ENCODE measurements at places on chromosomes 6 and 20.

- no peak for DNase-seq
Observed at GRCh38 chr6:132188556-132189264, 212.6 kb downstream of the MOXD1 start.

DNA sequence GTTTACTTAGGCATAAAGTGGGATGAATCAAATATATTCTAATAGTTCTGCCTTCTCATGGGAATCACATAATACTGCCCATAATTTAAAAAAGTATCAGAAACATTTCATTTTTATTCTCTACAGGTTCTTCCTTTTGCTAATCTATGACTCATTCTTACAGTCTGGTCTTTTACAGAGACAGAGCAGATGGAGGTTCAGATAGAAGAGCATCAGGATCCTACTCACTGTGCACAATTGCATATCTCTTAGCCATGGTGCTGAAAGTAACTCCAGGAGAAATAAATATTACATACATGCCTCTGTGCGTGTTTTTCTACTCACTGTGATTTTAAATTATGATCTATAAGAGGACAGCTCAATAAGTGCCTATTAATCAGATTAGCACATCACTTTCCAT is 16.3 kb upstream of the OR2B6 start:
- DNase-seq, result no peak

DNA sequence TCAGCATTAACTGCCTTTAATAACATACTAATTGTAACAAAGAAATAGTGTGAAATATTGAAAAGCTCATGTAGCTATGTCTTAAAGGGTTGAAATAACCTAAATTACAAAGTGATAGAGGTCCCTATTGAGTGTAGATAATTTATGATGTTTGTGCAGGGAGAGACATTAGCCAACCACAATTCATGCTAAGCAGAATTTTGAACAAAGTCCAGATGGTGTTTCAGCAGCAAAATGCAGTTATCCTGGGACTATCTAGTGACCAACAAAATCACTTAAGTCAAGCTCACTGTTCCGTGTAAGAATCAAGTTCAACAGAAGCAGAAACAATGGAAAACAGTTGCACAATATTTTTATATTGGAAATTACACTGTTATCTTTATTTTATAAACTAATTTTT is 218.5 kb downstream of the SIM1 start:
- DNase-seq, result no peak

DNA sequence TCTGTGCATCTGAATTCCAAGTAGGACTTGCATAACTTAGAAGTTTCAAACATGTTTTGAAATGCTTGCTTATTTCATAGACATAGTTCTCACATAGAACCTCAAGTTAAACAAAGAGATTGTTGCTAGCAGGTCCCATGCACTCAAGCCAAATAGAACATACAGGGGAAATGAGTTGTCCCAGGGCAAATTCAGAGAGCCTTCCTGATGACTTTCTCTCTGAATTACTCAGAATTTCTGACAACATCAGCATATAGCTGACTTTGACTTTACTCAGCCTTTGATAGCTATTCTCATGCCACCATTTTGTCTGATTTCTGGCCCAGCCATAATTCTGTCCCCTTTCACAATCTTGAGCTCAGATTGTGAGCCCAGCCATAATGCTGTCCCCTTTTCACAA is 333.2 kb upstream of the PLCB4 start:
- DNase-seq, result no peak

DNA sequence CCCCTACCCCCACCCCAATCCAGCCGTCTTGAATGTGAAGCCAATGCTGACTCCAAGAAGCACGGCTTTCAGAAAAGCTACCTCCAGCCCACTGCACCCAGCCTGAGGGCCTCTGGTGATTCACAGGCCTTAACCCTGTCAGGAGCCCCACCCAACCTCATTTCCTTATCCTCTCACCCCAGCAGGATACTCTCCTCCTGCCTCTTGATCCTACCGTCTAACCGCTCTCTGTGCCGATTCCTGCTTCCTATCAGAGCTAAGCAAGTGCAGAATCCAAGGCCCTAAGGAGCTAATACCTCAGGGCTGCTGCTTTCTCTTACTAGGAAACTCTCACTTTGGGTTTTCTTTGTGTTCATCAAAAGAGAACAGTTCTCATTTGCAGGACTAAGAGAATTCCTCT is 47.2 kb downstream of the TRERF1 start:
- DNase-seq, result peak; percentile 20

DNA sequence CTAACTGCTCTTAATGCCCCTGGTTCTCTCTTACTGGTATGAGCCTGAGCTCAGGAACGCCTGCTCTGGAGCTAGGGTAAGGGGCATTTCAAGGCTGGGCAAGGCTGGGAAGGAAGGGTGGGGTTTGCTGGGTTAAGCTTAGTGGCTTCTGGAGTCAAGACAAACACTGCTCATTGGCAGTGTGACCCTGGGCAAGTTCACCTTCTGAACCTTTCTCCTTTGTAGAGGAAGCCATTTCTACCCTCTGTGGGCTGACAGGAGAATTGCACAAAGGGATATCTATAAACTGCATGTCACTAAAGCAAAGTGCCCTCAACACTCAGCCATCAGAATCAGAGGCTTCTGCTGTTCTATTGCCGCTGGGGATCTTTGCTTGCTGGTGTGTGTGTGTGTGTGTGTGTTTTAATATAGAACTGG is 20.3 kb upstream of the LRRN4 start:
- DNase-seq, result no peak

DNA sequence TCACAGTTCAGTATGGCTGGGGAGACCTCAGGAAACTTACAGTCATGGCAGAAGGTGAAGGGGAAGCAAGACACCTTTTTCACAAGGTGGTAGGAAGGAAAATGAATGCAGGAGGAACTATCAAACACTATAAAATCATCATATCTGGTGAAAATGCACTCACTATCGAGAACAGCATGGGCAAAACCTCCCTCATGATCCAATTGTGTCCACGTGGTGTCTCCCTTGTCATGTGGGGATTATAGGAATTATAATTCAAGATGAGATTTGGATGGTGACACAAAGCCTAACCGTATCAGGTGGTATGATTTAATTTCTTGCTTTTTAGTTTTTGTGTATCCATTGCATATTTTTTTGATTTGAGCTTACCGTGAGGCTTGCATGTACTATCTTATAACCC is 133.2 kb upstream of the SYNCRIP start:
- DNase-seq, result no peak

DNA sequence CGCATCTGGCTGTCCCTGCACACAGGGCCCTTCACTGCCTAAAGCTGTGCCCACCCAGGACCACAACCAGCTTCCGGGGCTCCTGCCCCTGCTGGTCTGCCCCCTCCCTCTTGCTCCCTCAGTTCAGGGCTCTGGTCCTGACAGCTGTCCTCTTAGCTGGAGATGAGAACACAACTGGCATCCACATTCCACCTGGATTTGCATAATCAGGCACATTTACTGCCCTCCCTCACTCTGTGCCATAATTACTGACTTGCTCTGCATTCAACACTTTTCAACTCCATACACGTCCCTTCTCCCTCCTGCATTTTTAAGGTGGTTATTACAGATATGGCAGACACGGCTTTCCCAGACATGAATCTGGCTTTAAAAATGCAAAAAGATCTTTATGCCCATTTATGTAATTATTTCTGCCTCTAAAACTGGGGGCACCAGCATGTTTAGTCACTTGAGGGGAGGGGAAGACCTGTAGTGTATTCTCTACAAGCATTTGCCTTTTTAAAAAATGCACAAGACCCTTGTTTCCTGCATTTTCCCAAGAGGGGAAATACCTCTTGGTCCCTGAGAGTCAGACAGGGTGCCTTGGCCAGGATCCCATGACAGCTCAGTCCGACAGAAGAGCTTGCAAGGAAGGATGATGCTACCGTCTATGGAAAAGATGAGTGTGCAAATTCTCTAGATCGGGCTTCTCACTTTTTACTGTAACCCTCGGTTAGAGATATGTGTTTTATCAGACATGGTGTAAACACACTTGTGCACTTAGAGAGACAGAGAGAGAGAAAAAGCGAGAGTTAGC is 401.8 kb downstream of the PREX1 start:
- no peak for DNase-seq

DNA sequence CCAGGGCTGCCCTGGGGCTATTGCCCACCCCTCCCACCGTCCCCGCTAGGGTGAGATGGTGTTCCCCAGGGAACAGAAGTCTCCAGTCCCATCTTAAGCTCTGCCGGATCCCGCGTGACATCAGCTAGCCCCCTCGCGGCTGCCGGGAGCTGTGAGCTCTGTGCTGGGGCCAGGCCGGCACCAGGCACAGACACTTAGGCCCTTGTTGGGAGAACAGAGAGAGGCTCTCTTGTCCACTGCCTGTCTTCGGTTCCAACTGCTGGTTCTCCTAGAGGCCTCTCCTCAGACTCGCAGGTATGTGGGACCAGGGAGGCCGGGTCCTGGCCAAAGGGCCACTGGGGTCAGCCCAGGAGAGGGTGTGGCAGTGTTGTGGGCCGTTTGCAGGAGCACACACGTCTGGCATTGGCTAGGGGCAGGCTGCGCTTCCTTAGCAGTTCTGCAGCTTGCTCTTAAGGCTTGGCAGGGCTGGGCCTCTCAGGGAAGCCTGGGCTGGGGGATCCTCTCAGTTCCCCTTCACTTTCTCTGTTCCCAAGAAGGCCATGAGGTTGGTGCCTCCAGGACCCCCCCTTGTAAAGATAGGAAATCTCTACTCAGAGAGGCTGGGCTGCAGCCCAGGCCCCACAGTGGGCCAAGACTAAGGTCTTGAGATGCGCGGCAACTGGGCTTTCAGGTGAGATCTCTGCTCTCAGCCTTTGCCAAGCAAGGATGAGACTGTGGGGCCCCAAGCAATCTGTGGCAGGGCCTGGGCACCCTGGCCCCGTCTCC is 6.3 kb downstream of the SGK2 start:
- no peak for DNase-seq

DNA sequence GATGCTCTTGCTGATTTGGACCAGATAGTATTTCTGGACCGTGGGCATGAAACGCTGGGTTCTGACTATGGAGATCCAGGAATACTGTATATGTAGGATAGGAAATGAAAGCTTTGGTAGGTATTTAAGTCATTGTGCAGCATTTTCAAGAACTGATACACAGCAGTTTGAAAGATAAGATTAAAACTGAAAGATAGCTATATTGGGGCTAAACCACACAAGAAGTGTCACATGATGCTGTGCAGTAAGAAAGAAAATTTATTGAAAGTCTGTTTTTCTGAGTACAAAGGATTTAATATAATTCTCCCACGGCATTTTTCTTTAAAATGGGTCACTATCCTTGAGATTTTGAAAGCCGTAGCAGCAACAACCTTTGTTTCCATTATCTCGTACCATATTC is 305 bp downstream of the IL17A start:
- DNase-seq, result no peak

GRCh38 chr6:26250698-26251044 is 114.3 kb upstream of the BTN3A2 start:
- no peak for DNase-seq

DNA sequence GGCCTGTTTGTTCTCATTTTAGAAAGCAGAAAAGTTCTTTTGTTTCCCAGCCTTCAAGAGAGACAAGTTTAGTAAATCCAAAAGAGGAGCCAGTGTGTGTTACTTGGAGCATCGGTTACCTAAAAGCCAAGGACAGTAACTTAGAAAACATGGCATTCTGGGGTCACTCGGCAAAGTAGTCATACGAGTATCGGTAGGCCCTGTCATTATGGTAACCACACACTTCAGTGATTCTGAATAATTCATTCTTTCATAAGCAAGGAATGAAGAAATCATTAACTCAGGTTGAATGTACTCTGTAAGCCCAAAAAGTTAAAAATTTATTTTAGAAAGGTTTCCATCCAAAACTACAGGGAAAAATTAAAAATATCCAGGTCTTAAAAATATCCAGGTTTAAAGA is 34.0 kb downstream of the CNKSR3 start:
- no peak for DNase-seq

GRCh38 chr6:22411376-22412105 is 114.7 kb upstream of the PRL start:
- DNase-seq, result peak; percentile 73

DNA sequence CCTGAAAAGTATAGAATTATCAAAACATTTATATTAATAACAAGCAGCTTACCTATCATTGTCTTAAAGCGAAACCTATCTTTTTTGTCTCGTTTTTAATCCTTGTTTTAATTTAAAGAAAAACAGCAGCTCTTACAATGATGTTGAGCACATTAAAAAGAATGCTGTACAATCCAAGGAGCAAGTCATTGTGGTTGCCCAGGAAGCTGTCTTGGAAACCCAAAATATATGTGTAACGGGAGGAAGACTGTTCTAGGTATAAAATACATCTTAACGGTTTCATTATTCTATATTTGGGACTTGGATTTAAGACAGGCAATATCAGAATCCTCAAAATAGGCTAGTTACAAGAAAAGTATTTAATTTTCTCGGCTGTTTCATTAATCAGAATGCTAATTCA is 21.7 kb downstream of the ZNF133 start:
- no peak for DNase-seq

GRCh38 chr20:36784900-36785299 is 11.3 kb upstream of the DSN1 start:
- no peak for DNase-seq

GRCh38 chr6:10886691-10887502 is at the start of gene SYCP2L:
Gene SYCP2L (plus strand): TSS chr6:10887052. CDS start chr6:10887127, 75 bp downstream.
- no peak for DNase-seq

DNA sequence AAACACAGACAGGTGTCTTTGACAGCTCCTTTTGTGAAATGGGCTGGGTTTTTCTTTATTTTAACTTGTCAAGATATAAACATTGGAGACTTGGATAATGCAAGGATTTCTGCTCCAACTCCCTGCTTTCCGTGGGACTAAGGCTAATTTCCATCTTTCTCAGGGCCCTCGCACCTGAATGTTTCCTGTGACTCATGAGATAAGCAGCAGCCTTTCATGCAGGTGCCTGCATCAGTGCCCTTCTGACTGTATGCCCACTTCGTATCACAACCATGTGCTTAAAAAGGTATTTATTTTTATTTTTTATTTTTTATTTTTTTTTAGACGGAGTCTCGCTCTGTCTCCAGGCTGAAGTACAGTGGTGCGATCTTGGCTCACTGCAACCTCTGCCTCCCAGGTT is 736.1 kb downstream of the DOK5 start:
- DNase-seq, result no peak

GRCh38 chr6:129345890-129346289 is 364.1 kb downstream of the ARHGAP18 start:
- no peak for DNase-seq

GRCh38 chr6:67496191-67496590 is 1138.9 kb upstream of the ADGRB3 start:
- DNase-seq, result no peak

GRCh38 chr20:47181056-47181862 is 175.2 kb downstream of the ZMYND8 start:
- DNase-seq, result no peak

All from AG09319 (cell line).